ENCODE measurements at places on chromosomes 1 and 21. TPM values are rescaled to one million over a fixed set of nuclear protein-coding genes. Genes with fewer than 3 reads are reported as not detected.

Gene NFASC
- 1.6 TPM for total RNA-seq

Gene ZNF593OS
- total RNA-seq = not detected

Gene C8B
- not detected for total RNA-seq

Gene ORC1
- total RNA-seq = 2.2 TPM

Gene OR14I1
- not detected for total RNA-seq
